ENCODE measurements at places on chromosomes 5 and 9.
A peak's percentile ranks its signal among the peaks of the same experiment; 100 is the strongest.

DNA sequence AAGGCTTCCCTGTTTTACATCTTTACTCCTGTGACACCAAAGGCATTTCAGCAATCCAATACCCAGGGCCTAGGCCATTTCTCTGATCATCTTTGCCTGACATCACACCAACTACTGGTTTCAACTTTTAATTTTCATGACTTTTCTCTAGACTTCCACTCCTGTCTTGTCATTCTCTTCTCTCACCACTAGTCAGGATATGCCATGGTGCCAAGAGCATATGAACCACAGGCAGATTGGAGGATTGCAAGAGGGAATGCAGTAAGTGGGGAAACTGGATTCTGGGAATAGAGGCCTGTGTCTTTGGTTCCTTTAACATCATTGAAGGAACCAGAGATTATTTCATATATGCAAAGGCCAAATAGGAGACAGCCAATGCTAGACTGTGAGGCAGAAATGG is 69.3 kb downstream of the ANKRD31 start:
- DNase-seq = no peak

DNA sequence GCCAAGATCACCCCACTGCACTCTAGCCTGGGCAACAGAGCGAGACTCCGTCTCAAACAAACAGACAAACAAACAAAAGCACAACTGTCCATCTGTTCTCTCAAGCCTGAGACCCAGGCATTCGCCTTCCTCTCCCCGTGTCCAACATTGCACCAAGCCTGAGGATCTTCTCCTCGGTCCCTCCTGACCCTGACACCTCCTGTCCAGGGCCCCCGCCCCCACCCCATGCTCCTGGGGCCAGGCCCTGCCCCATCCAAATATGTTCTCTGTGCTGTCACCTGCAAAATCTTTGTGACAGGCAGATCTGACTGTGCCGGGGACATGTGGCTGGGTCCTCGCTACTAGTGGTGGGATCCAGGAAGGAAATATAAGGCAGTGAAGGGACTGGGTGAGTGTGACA is 33.4 kb upstream of the UNC5A start:
- DNase-seq = no peak

GRCh38 chr9:131693651-131694597 is 46.0 kb downstream of the RAPGEF1 start:
- no peak for DNase-seq

GRCh38 chr5:168672888-168673287 is 93.7 kb upstream of the PANK3 start:
- DNase-seq = no peak

- no peak for DNase-seq
Observed at GRCh38 chr9:127815512-127816361, 13.1 kb downstream of the FPGS start.

DNA sequence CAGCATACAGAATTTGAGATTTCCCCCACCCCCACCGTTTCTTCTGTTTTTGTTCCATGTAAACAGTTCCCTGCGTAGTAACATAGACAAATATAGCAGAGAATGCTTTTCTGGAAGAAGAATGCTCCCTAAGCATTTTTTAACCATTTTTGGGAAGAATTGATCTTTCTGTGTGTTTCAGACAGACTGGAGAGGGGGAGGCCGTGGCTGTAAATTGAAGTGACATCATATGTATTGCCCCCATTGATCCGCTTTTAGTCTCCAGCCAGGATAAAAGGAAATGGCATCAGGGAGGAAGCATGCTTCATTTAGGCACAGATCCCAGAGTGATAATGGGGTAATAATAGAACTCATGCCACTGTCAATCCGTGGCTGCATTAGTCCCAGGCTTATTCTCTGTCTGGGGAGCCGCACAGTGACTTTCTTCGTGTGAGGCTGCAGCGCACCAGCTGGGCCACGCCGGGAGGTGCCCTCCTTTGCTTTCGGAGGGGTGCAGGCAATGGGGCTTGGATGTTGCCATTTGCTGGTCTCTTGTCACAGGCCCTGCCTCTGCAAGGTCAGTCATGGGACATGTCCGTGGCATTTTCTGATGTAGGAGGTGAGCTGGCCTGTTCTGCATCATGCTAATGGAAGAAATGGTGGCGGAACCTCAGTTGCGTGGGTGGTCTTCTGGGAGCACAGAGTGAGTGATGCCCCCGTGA is 261.5 kb downstream of the FANCC start:
- DNase-seq = no peak

- no peak for DNase-seq
Observed at GRCh38 chr9:32882705-32883104, 99.4 kb downstream of the TMEM215 start.

DNA sequence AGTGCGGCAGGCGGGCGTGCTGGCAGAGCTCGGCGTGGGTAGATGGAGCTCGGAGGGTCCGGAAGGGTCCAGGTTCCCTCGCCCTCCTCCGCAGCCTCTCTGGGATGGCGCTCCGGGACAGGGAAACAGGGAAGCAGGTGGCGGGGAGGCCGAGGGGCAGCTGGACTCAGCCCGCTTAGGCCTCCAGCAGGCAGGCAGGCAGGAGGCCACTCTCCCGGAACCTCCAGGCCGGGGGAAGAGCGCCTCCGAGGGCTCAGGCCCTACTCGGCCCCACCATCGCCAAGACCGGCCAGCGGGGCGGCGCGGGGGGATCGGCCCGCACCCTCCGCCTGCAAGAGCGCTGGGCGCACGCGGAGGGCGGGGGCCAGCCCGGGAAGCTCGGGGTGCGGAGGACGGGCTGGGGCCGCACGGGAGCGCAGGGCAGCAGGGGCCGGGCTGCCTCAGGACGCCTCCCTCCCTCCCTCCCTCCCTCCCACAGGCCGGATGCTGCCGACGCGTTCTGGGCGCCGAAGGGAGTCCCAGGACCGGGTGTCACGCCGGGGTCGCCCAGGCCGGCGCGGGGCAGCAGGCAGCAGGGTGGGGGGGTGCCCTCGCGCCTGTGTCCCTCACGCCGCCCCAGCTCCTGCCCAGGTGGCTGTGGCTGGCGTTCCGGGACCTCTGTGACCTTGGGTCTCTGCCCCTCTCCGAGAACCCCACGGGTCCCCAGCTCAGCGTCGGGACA is 977 bp downstream of the MGAT4B start:
- DNase-seq = no peak

- no peak for DNase-seq
Observed at GRCh38 chr5:76943006-76943405, 9.8 kb upstream of the CRHBP start.

GRCh38 chr5:180304431-180305375 is 12.8 kb upstream of the MAPK9 start:
- no peak for DNase-seq

- no peak for DNase-seq
Observed at GRCh38 chr5:79590396-79590999, 21.7 kb upstream of the TENT2 start.

DNA sequence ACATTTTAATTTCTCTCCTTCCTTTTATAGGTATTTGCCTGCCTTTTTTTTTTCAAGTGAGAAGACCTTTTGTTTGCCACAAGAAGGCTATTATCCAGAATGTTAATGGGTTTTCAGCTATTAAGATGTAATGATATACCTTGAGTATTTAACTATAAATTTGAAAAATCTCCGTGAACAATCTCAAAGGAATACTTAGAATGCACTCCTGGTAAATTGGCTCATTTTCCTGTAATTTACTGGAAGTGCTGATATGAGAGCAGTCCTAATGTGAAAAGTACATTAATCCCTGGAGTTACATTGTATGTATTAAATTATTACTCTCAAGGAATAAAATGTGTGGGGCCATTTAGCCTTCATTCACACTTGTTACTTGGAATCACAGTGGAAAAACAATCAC is 32.4 kb downstream of the AOPEP start:
- no peak for DNase-seq

GRCh38 chr9:90724880-90725279 is 76.7 kb upstream of the SYK start:
- DNase-seq = no peak

DNA sequence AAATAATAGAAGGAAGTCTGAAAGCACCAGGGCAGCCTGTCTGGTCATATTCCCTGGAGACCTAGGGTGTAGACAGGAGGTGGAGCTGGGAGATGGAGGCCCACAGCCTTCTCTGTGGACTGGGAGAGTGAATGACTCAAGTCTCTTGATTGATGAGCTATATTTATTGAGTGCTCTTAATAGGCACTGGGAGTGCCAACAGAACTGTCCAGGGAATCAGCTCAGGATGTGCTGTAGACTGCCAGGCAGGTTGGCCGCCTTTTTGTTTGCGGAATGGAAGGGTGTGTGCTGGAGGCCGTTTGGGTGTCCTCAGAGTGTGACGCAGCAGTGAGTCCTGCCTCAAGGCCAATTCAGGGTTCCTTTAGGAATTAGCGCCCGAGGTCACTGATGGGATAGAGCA is 33.4 kb upstream of the POMT1 start:
- no peak for DNase-seq

DNA sequence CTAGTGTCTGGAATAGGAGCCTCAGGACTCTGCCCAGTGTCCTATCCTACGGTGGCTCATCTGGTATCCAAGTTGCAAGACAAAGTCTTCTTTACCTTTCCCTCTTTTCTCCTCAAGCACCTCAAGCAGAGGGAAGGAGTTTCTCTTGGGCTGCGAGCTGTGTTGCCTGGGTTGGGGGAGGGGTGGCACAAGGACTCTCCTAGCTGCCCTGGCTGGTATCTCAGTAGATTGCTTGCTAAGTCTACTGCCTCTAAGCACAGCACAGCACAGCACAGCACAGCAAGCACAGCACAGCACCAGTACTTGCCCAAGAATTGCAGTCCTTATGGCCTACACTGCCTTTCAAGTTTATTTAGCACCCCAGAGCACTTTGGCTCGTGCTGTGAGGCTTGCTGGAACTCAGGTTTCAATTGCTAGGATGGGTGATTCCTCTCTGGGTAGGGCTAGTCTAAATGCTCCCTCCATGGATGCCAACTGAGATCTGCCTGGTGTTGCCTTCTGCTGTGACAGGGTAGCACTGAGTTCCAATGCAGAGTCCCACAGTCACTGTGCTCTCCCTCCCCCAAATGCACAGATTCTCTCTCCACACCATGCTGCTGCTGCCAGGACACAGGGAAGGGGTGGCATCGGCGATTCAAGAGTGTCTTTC is 213.1 kb upstream of the POU5F2 start:
- no peak for DNase-seq

DNA sequence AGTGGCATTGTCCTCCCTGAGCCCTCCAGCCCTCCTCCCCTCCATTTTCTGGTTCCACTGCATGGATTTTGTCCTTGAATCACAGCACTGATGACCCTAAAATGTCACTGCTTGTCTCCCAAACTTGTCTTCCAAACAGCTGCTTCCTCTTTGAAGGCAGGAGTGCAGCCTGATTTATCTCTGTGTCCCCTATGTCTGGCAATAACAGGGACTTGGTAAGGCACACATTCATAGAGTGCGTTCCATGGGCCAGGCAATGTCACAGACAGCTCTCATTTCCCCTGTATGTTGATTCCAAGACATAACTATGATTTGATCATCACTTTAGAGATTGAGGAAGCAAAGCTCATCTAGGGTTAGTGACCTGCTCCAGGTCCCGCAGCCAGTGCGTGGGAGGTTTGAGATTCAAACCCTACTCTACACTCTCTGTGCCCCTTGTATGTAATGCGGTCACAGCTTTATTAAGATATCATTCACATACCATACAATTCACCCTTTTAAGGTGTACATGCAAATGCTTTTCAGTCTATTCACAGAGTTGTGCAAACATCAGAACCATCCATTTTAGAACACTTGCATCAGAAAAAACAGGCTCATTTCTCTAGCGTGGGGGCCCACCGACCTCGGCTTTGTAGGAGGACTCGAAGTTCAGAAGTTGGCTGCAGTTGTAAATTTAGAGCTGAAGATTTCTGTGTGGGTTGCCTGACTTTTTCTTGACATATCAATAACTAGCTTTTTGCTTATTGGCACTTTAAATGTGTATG is 28.4 kb upstream of the BOD1 start:
- no peak for DNase-seq

DNA sequence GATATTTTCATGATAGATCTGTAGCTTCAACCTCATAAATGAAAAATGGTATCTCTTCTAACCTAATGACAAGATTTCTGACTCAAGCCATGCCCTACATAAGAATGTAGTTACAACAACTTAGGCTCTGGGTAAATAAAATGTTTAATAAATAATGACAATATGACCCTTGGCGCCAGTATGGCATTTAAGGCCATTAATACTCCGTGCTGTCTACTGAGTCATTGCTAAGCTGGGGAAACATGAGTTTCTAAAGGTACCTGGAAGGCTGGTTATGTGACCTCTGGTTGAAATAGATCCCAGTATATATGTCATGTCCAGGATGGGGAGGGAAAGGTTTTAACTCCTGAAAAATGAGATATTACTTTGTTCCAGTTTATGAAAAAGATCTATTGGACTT is 58.0 kb upstream of the CEMIP2 start:
- no peak for DNase-seq

GRCh38 chr9:92963831-92964606 is 16.7 kb downstream of the FGD3 start:
- DNase-seq = no peak

- peak; percentile 63 for DNase-seq
Observed at GRCh38 chr9:90821697-90822096, 20.1 kb downstream of the SYK start.

GRCh38 chr5:50415912-50416311 is 25.2 kb downstream of the EMB start:
- no peak for DNase-seq

DNA sequence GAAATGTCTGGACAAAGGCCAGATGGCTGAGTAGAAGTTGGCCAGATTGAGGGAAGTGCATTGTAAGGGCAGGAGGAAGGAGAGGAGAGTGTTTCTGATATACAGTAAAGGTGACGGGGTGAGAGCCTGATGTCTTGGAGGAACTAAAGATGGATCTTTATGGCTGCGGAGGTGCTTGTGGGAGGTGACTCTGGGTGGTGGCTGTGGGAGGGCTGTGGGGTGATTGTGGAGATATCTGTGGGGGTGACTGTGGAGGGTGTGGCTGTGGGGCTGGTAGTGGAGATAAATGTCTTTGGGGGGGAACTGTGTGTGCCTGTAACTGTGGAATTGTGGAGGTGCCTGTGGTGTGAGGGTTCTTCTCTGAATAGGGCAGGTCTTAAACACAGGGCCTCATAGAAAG is 121.4 kb downstream of the CMYA5 start:
- no peak for DNase-seq

DNA sequence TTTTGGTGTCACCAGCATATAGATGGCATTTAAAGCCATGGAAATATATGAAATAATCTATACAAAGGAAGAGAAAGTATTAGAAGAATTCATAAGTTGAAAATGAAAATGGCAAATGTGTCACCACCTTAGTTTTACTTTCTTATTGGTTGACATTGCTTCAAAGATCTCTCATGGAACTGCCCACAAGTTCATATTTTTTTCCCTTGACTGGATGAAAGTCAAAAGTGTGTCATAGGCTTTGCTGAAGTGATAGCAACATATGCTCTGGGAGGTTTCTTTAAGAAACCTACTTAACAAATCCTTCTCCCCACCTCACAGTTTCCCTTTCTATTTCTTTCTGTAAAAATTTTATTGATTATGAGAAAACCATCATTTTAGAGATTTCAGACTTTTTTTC is 127.2 kb downstream of the VPS13A start:
- no peak for DNase-seq

Data from kidney glomerular epithelial cell (primary cell).